ENCODE measurements at places on chromosomes 13 and 19.

DNA sequence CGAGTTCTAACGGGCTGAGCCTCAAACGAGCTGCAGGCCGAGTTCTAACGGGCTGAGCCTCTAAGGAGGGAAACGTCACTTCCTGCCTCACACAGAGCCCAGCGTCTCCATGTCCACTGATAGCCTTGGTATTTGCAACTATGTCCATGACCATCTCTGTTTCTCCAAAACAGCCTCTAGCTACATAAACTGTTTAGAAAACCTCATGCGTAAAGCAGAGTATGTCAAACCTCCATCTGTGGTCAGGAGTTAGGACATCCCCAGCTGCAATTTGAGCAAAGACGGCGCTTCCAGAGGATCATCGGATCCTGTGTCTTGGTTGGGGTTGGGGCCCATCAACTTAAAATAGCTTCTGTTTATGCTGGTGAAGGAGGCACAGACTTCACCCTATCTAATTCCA lies 20.8 kb downstream of the RASA3 start:
- no peak for DNase-seq

DNA sequence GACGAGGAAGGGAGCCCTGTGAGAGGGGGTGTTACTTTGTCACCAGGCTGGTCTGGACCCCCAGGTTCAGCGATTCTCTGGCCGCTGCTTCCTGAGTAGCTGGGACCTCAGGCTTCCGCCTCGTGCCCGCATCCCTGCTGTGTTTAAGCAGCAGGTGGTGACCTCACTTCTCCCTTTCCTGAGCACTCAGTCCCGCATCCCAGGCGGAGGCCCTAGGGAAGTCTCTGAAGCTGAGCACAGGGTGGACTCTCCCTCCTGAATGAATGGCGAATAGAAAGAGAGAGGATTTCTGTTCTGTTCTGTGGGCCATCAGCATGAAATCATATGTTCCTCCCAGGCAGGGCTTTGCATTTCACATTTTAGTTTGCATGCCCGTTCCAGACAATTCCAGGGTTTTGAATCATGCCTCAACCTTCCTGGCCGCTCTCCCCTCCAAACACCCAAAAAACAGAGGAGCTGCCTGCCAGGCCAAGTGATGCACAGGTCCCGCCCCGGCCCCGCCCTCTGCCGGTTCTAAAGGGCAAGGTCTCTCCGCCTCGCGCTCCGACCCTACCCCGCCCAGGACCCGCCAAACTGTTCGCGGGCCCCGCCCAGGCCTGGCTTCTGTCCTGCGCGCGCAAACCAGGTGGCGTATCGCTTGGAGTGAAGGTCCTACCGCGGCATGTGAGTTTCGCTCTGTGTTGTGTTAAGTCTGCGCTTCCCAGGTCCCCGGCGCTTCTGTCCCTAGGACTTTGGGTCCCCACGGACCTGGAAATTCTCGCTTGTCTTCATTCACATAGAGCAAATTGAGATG lies 35.1 kb upstream of the ZNF808 start:
- DNase-seq, result peak; percentile 10

GRCh38 chr19:39122934-39123731 lies 2.5 kb upstream of the PAK4 start:
- no peak for DNase-seq

GRCh38 chr19:46659151-46660007 lies 1.6 kb downstream of the DACT3 start:
- DNase-seq, result no peak

DNA sequence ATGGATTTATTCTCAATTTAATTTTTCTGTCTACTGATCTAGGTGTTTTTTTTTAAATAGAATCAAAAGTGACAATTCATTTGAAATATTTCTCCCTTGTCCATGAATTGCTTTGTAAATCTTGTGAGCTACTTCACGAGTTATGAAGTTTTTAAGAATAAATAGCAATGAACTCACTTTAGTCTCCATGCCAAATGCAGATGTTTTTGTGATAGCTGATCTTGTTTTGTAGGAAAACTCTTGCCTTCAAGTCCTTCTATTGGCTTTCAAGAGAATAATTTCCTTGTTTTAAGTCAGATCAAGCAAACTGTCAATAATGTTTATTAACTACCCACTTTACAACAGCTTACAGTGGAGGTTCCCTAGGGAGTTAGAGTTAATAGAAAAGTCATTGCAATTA lies 99.8 kb downstream of the ITGBL1 start:
- DNase-seq, result no peak

DNA sequence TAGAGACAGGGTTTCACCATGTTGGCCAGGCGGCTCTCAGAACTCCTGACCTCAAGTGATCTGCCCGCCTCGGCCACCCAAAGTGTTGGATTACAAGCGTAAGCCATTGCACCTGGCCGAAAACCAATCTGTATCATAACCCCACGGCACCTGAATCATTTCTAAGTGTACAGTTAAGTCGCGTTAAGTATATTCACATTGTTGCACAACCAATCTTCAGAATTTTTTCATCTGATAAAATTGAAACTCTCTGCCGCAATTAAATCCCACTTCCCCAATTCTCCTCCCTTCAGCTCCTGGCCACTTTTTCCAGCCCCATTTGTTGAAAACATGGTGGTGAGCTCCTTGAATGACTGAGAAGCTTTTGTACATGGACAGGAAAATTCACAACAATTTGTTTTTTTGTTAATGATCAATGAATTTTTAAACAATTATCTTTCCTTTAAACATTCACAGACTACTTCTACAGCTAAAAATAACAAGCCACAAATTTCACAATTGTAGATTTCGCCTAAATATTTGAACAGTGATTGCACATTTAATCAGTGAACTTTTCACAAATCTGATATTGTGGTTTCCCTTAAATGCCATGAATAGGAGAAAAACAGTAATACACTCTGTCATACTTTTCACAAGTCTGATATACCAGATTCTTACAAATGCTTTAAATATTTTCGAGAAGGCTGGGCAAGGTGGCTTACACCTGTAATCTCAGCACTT lies 13.8 kb downstream of the FGF21 start:
- DNase-seq, result no peak

GRCh38 chr13:94218951-94219350 lies 260.5 kb downstream of the DCT start:
- no peak for DNase-seq

GRCh38 chr19:30132343-30133075 lies 190.5 kb downstream of the URI1 start:
- peak; percentile 54 for DNase-seq

GRCh38 chr13:93450191-93450621 lies 223.6 kb downstream of the GPC6 start:
- DNase-seq, result no peak

GRCh38 chr19:50869479-50869878 lies 3.8 kb upstream of the KLK2 start:
- no peak for DNase-seq

GRCh38 chr13:49454388-49455006 lies 10.4 kb downstream of the SETDB2 start:
- DNase-seq, result no peak

DNA sequence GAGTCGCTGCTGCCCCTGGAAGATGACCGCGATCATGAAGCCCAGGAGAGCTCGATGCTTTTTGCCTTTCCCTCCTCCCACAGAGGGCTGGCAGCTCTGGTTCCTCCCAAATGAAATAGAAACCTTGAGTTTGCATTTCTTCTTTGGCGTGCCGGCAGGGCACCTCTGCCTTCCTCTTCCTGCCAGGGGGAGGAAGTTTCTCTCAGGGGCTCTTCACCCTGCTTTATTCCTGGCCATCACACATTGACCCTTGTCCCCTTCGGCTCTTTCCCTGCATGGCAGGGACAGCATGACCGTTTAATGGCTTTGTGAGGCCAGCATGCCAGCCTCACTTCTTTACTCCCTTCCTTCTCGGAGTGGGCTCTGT lies 47.9 kb downstream of the ACTN4 start:
- no peak for DNase-seq

GRCh38 chr19:5125797-5126497 lies 157.0 kb downstream of the KDM4B start:
- DNase-seq, result no peak

- DNase-seq, result peak; percentile 13
Observed at GRCh38 chr13:65836066-65836465, 1394.1 kb downstream of the PCDH9 start.

GRCh38 chr19:14167576-14168138 lies 31.3 kb upstream of the ASF1B start:
- no peak for DNase-seq

Data from brain (organoid and tissue), 16 donors.